Lung (tissue), 17 donors: ENCODE measurements at places on chromosomes 6 and 20. TPM values are rescaled to one million over a fixed set of nuclear protein-coding genes. Genes with fewer than 3 reads are reported as not detected.
A peak's percentile ranks its signal among the peaks of the same experiment; 100 is the strongest.

Gene MYBL2
- 2.1 TPM for total RNA-seq

- DNase-seq = no peak
- peaks cover 17% of the 10 kb centered on the region for H3K27me3 ChIP-seq
- no peaks in the 10 kb centered on the region for H3K36me3 ChIP-seq
- no peak overlapping the region for H3K4me3 ChIP-seq
Observed at GRCh38 chr20:45318948-45319347, 10.8 kb upstream of the MATN4 start.

Gene NEDD9
- total RNA-seq = 158 TPM

DNA sequence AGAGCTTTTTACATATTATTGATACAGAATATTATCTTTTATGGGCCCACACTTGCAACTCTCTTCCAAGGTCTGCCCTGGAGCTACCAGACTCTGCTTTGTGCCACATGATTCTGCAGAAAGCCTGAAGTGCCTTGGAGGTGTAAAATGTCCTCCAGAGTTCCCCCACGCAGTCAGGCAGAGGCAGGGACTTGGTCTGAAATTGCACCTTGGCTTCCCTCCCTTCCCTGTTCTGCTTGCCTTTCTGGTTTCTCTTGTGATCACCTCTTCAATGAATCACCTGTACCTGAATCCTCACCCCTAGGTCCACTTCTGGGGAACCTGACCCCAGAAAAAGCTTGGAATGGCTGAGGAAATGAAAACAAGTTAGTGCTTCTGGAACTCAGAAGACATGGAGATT, 43.0 kb upstream of the TGM2 start:
- no peaks in the 10 kb centered on the region for H3K27me3 ChIP-seq
- H3K4me1 ChIP-seq = peaks cover 28% of the 10 kb centered on the region
- H3K4me3 ChIP-seq = no peak overlapping the region
- no peak for DNase-seq

DNA sequence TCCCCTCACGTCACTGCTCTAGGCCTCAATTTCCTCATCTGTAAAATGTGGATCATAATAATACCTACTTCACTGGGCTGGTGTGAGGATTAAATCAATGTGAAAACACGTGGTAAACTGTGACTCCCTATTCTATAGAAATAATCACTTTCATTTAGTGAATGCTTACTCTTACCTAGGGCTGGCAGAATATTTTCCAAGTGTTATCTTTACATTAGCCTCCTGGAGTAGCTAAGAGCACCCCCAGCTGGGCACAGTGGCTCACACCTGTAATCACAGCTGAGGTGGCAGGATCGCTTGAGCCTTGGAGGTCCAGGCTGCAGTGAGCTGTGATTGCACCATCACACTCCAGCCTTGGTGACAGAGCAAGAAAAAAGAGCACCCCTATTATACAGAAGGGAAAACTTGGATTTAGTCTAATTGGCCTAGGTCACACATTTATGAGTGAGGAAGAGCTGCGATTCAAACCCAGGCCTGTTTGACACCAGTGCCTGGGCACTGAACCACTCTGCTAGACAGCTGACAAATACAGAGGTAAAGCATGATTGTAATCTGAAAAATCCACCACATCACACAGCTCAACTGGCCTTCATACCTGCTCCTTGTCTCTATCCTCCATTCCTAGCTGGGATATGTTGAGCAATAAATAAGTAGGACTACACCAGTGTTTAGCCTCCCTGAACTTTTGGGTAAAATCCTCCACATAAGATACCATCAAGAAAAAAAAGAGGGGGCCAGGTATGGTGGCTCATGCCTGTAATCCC, 1.4 kb upstream of the SNTA1 start:
- DNase-seq = no peak
- peaks cover 3% of the 10 kb centered on the region for H3K4me1 ChIP-seq
- peak overlapping the region; percentile 69 for H3K27ac ChIP-seq
- H3K36me3 ChIP-seq = no peaks in the 10 kb centered on the region
- H3K4me3 ChIP-seq = no peak overlapping the region

GRCh38 chr6:150659046-150659763, 59.5 kb downstream of the PLEKHG1 start:
- peak; percentile 64 for DNase-seq
- no peaks in the 10 kb centered on the region for H3K4me1 ChIP-seq
- H3K4me3 ChIP-seq = no peak overlapping the region
- H3K36me3 ChIP-seq = no peaks in the 10 kb centered on the region
- no peaks in the 10 kb centered on the region for H3K27me3 ChIP-seq

Gene SLC22A3
- 30.9 TPM for total RNA-seq

Gene SEL1L2
- total RNA-seq = not detected

- H3K36me3 ChIP-seq = no peaks in the 10 kb centered on the region
- H3K27ac ChIP-seq = no peak overlapping the region
- no peaks in the 10 kb centered on the region for H3K4me1 ChIP-seq
- no peaks in the 10 kb centered on the region for H3K27me3 ChIP-seq
Observed at GRCh38 chr20:375265-375889, 5.2 kb upstream of the TRIB3 start.

- no peak overlapping the region for H3K27ac ChIP-seq
- no peak for DNase-seq
- no peaks in the 10 kb centered on the region for H3K36me3 ChIP-seq
- no peaks in the 10 kb centered on the region for H3K4me1 ChIP-seq
Observed at GRCh38 chr6:21431526-21431925, 162.0 kb upstream of the SOX4 start.

- no peak for DNase-seq
- H3K27ac ChIP-seq = no peak overlapping the region
- peaks cover 3% of the 10 kb centered on the region for H3K4me1 ChIP-seq
- H3K27me3 ChIP-seq = no peaks in the 10 kb centered on the region
Observed at GRCh38 chr6:146898069-146898887, 299.5 kb downstream of the ADGB start.

- no peaks in the 10 kb centered on the region for H3K27me3 ChIP-seq
- H3K4me3 ChIP-seq = peak overlapping the region; percentile 12
- DNase-seq = no peak
- H3K27ac ChIP-seq = no peak overlapping the region
Observed at GRCh38 chr20:18984238-18985200, 170.9 kb downstream of the SCP2D1 start.

Gene SIM1
- not detected for total RNA-seq

Gene ASIP
- not detected for total RNA-seq

Gene PSORS1C2
- total RNA-seq = not detected

GRCh38 chr20:50551288-50551687, 41.1 kb downstream of the PTPN1 start:
- no peaks in the 10 kb centered on the region for H3K27me3 ChIP-seq
- no peak overlapping the region for H3K27ac ChIP-seq
- peaks cover 4% of the 10 kb centered on the region for H3K36me3 ChIP-seq
- no peak for DNase-seq
- H3K4me3 ChIP-seq = no peak overlapping the region
